ENCODE measurements at places on chromosomes 7 and 10.

GRCh38 chr10:70546584-70546983 lies 56.0 kb downstream of the PRF1 start:
- DNase-seq: no peak

GRCh38 chr10:24825551-24825950 lies 101.9 kb upstream of the ARHGAP21 start:
- DNase-seq: no peak

- DNase-seq: no peak
Measured at GRCh38 chr10:105534086-105534485, 893.0 kb downstream of the SORCS3 start.

- DNase-seq: no peak
Measured at GRCh38 chr10:97888641-97889262, 39.1 kb downstream of the GOLGA7B start.

GRCh38 chr7:120334475-120334874 lies 61.5 kb downstream of the KCND2 start:
- no peak for DNase-seq

DNA sequence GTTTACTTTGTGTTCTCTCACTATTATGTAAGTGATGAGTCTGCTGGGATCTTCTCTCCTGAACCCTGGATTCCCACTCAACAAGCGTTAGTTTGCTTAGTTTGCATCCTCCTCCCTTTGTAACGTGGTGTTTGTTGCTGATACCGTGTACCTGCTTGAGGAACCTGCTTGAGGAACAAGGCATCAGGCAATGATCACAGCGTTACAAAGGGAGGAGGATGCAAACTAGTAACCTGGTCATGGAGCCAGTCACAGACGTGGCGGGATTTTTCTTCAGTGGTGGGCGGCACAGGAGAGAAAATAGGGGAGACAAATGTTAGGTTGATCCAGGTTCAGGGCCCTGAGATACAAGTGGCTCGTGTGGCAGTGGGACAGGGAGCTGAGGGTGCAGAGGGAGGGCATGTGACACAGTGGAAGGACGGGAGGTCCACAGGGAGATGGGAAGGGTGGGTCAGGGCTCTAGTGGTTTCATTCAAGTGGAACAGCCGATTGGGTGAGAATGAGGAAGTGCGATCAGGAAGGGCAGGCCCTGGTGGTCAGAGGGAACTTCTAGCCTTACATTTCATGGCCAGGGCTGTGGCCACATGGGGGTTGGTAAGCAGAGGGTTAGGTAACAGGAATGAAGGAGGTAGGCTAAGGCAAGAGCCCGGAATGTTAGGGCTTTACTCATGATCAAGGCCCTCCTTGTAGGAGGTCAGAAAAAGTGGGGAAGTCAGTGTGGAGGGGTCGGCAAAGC lies 38.0 kb downstream of the SNX10 start:
- DNase-seq: no peak

DNA sequence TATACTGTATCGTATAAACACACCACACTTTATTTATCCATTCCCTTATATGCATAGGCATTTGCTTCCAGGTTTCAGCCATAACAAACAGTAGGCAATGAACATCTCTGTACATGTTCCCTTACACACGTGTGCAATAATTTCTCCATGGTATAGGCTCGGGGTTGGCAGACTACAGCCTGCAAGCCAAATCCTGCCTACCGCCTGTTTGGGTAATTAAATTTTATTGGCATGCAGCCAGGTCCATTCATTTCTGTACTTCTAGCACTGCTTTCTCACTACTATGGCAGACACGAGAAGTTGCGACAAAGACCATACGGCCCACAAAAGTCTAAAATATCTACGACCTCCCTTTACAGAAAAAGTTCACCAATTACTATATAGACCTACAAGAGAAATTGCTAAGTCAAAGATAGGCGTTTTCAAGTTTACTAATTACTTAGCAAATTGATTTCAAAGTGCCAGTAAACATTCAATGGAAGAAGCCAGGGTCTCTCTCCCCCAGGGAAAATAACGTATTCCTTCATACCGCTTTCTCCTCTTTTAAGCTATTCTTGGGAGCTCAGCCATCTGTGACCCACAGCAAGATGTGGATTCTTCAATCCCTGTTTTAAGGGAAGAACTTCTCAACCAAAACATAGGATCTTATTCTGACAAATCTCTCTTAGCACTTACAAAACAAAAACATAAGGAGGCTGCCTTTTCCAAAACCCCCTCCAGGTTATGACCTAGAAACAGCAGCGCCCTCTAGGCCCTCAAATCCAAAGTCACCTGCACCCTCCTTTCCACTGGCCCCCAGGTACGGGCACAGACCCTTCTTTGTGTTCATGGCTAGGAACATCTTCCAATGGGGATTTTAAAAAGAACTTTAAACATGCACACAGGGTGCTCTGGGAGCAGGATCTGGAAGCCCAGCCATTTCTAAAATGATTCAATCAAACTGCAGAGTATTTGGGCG lies 100.5 kb downstream of the FGFR2 start:
- DNase-seq: no peak

GRCh38 chr10:47404446-47404845 lies 20.4 kb upstream of the ZNF488 start:
- DNase-seq: no peak

GRCh38 chr10:92695679-92696605 lies 6.2 kb downstream of the HHEX start:
- DNase-seq: no peak

DNA sequence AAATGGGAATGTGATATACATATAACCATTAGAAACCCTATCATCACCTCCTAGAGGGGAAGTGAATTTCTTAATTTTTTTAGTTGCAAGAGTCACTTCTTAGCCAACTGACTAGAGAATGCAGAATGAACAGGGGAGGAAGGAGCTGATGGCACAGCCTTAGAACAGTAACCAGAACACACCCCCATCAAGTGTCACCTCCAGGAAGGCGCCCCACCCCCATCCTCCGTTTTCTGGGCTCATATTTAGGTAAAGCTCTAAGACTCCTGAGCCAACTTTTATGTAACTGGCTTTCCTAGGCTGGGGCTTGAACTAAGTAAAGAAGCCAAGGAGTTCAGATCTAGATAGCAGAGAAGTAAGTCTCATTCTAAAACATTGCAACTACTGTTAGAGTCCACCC lies 54.0 kb downstream of the COL17A1 start:
- DNase-seq: no peak

- DNase-seq: no peak
Measured at GRCh38 chr10:6236349-6237198, 33.8 kb downstream of the PFKFB3 start.

GRCh38 chr10:133381036-133381435 lies 2.0 kb downstream of the PAOX start:
- no peak for DNase-seq

- DNase-seq: no peak
Measured at GRCh38 chr10:57624066-57624465, 643.6 kb downstream of the IPMK start.

- no peak for DNase-seq
Measured at GRCh38 chr10:123464430-123465323, 201.5 kb upstream of the GPR26 start.

DNA sequence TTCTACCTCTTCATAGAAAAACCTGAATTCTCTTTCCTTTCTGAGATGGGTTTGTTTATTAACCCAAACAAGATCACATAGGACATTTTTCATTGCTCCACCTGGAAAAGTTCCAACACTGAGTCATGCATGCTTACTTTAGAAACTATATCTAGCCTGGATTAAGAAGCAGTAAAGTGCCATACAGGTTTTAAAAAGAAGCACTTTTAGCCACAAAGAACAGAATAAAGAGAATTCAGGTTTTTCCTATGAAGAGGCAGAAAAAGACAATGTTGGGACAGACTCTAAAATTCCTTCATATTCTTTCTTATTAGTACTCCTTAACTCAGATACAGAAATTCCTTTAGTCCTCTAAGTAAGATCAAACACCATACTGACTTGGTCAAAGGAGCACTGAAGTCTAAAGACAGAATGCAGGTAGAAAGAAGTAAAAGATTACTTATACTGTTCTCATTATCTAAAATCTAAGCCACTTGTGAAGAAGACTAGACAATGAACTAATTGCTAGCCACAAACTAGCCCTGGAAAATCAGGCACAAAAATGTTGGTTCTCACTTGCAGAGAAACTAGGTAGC lies 241.3 kb downstream of the ANK3 start:
- no peak for DNase-seq

- no peak for DNase-seq
Measured at GRCh38 chr10:69856601-69857166, 55.0 kb downstream of the COL13A1 start.

DNA sequence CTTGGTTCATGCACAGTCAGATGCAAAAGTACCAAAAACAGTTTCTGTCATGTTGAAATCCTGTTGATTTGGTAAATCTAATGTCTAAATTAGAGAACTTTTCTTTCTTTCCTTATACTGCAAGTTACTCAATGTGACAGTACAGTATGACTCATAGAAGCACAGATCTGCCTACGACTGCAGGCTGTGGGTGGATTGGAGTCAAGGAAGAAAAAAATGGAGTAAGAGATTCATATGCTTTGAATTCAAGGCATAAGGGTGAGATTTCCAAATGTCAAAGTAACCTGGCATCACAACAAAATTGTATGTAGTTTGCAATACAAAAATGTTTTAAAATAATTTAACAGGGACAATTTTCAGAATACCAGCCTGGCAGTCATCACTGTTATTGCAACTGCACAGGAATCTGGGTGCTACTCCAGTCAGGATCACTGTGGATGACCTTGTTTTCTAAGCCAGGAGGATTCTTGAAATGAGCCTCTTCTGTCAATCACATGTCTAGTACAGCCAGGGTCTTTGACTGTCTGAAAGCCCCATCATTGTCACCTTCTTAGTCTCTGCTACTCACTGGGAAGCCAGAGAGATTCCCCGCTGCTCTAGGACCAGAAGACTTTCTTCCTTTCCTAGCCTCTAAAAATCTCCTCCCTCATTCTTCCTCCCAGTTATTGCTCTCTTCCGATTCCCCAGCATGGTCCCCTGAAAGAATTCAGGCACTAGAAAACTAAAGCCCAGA lies 83.6 kb downstream of the CD36 start:
- DNase-seq: no peak

- DNase-seq: no peak
Measured at GRCh38 chr7:99679400-99680191, at the start of gene CYP3A5. Gene CYP3A5 (minus strand): TSS chr7:99679996. CDS start chr7:99679896, 100 bp downstream.

- no peak for DNase-seq
Measured at GRCh38 chr10:104622598-104623209, 18.4 kb upstream of the SORCS3 start.

GRCh38 chr7:123367484-123368122 lies 166.8 kb downstream of the IQUB start:
- no peak for DNase-seq

DNA sequence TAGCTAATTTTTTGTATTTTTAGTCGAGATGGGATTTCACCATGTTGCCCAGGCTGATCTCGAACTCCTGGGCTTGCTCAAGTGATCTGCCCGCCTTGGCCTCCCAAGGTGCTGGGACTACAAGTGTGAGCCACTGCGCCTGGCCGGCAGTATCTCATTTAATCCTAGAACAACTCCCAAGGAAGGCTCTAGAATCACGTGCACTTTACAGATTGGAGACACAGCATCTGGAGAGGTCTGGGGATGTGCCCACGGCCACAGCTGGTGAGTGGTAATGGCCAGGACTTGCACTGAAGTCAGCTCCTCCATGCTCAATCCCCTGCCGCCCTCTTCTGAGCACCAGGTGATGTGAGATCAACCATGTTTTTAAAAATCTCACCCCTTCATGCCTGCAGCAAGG lies 43.1 kb downstream of the CARD11 start:
- DNase-seq: no peak

GRCh38 chr7:15929411-15929810 lies 242.9 kb upstream of the MEOX2 start:
- DNase-seq: no peak
